Activated CD4-positive, alpha-beta T cell treated with anti-CD3 and anti-CD28 coated beads, Interleukin-2, amount 50 U/mL, for 48 hours (primary cell): ENCODE measurements at places on chromosomes 16 and 17.

GRCh38 chr16:28845293-28845692, 855 bp downstream of the TUFM start:
- peak; percentile 51 for DNase-seq

DNA sequence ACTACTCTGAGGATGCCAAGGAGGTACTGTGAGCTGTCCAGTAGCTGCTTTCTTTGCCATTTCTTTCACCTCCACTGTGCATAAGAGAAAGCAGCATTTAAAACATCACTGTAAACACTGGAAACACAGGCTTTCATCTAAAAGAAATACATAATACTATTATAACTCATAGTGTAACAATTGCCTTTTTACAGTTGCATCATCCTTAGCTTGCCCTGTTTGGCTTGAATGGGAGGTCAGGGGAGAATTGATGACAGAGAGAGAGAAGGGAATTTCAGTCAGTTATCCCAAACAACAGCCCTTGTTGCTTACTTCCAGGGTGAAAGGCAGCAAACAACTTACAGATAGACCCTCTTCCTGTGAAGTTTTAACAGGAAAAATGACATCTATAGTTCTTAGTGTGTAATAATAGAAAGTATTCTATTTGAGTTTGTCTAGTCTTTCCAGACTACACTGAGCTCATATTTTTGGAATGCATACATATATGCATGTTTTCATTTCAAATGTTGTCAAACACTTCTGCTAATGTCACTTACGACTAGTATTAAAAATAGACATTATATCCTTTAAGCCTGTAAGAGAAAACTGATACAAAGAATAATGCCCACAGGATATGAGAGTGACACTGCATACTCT, 71.7 kb upstream of the MTMR4 start:
- no peak for DNase-seq

GRCh38 chr16:62225675-62226074, 189.4 kb upstream of the CDH8 start:
- peak; percentile 39 for DNase-seq

DNA sequence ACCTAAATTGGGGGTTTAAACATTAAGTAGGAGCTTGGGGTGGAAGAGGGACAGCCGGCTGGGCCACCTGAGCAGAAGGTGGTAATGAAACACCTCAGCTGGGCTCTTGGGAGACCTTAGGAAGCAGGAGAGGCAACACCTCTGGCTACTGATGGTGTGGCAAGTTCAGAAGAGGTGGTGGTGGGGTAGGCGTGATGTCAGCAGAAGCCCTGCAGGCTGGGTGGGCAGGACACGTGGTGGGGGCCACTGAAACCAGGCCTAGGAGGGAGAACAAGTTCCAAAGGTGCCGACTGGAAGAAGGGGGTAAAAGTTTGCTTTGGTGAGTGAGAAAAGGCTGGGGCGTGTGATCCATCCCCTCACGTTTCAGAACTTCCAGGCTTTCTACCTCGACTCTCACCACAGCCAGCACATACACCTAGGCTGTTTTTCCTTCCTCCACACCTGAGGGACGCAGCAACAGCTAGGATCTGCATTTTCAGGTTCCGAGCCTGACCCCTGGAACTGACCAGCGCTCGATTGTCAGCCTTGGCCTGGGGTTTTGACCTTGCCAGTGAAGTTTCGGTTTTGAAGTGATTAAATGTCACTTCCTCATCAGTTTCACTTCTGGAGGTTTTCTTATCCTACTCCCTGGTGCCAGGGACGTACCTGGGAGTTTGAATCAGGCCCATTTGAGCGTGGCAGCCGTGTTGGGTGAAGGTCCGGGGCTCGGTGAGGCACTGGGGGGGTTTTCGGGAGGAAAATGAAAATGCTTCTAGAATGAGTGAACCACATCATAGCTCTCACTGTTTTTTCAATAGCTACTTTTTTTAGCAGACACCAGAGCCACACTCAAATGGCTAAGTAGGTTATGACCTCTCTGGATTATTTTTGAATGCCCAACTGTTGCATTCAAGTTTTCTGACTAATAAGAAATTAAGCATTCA, 10.0 kb downstream of the SNN start:
- DNase-seq = no peak

DNA sequence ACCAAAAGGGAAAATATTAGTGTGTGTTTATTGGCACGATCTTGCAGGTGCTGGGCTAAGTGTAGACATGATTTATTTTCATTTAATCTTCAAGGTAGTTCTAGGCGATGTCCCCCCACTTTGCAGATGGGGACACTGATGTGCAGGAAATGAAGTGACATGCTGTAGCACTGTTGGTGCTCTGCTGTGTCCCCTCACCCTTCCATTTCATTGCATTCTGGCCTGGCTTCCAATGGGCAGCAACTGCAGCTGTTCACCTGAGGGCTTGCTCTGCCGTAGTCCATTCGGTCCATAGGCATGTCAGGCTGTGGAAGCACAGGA, 123.9 kb downstream of the PRKCB start:
- DNase-seq = no peak

GRCh38 chr16:69031877-69032301, 73.6 kb upstream of the HAS3 start:
- DNase-seq = no peak

DNA sequence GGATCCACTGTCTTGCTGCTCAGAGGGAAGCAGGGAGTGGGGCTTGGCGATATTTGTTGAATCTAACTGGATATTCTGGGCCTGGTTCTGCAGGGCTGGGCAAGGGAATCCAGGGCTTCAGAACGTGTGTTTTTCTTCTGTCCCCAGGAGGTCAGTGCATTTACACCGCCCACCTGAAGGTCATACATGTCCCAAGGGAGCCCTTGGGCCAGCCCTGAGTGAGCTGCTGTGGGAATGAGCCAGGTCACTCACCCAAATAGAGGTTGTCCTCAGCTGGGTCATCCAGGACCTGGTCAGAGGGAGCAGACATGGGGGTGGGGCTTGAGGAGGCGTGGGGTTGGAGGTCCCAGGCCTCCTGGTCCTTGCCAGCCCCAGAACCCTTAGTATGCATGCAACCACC, 10.6 kb downstream of the CAMKK1 start:
- DNase-seq = no peak
